Suprapubic skin (tissue), 4 donors: ENCODE measurements at places on chromosomes 4 and X. TPM values are rescaled to one million over a fixed set of nuclear protein-coding genes. Genes with fewer than 3 reads are reported as not detected.
A peak's percentile ranks its signal among the peaks of the same experiment; 100 is the strongest.

Gene CTPS2
- 10.7 TPM for total RNA-seq

Gene AP1AR
- 15.5 TPM for total RNA-seq

Gene SSX2
- not detected for total RNA-seq

Gene MYOZ2
- not detected for total RNA-seq

Gene NRK
- not detected for total RNA-seq

Gene CCDC120
- 36.6 TPM for total RNA-seq

Gene PAGE2
- not detected for total RNA-seq

GRCh38 chr4:42361456-42361855 lies 35.8 kb upstream of the SHISA3 start:
- peaks cover 4% of the 10 kb centered on the region for H3K27me3 ChIP-seq
- H3K4me3 ChIP-seq: no peak overlapping the region
- H3K36me3 ChIP-seq: no peaks in the 10 kb centered on the region
- H3K4me1 ChIP-seq: no peaks in the 10 kb centered on the region

GRCh38 chrX:63402106-63402505 lies 51.0 kb upstream of the SPIN4 start:
- DNase-seq: no peak
- no peaks in the 10 kb centered on the region for H3K27me3 ChIP-seq
- H3K4me3 ChIP-seq: no peak overlapping the region
- H3K36me3 ChIP-seq: no peaks in the 10 kb centered on the region

DNA sequence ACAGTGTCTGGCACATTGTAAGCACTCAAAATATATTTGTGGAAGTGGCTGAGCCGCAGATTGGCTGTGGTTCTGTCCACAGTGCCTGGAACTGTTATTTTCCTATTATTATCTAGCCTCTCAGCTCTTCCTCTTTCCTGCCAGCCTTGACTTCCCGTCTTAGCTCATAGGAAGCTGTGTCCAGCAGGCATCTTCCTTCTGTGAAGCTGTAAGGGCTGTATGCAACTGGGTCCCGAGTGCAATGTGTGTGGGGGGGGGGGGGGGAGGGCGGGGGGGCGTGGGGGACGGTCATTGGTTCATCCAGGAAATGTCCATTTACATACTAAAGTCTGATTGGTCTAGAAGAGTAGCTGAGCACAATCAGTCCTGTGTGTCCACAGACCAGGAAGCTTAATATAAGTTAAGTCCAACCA lies 210.7 kb downstream of the PDGFRA start:
- DNase-seq: peak; percentile 60
- no peaks in the 10 kb centered on the region for H3K36me3 ChIP-seq
- peaks cover 2% of the 10 kb centered on the region for H3K27me3 ChIP-seq
- H3K27ac ChIP-seq: peak overlapping the region; percentile 59
- peak overlapping the region; percentile 11 for H3K4me3 ChIP-seq

DNA sequence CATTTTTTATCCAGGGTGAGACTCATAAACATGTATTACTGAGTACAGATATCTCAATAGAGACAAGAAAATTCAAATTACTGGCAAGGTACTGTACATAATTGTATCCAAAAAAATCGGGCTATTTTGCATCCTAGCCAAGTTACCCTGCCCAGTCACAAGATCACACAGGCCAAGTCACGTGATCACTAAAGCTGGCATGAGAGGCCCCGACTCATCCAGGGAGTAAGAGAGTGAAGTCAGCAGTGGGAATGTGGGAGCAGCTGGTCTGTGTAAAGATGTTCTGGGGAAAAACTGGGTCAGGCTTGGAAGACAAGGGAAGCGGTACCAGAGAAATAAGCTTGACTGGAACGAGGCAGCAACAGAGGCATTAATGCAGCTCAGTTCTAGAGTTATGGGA lies 119.3 kb upstream of the STS start:
- no peak overlapping the region for H3K4me3 ChIP-seq
- H3K36me3 ChIP-seq: no peaks in the 10 kb centered on the region
- DNase-seq: no peak
- no peaks in the 10 kb centered on the region for H3K27me3 ChIP-seq

DNA sequence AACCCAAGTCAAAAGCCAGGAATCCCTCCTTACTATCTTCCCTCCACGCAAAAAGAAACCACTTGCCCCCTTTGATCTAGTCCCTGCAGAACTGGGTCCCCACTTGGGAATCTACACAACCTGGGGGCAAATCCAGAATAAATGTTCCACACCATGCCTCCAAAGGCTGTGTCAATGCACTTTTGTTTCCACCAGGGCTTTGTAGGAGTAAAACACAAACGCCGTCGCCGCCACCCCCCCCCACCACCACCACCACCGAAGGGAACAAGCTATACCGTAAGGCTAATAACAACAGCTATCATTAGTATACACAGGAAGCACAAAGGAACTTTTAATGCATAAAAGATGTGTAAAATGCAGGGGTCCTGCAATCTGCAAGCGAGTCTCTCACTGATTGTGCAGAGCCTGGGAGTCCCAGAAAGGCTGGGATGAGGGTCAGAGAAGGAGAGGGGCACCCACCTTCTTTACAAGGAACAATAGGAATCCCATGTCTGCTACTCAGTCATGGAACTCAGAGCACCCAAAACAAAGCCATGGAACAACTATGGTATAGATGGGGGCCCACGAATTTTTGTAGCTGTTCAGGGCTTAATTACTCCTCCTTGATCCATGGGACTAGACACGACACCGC lies 13.2 kb downstream of the BCOR start:
- no peaks in the 10 kb centered on the region for H3K36me3 ChIP-seq
- H3K27me3 ChIP-seq: no peaks in the 10 kb centered on the region
- peaks cover 60% of the 10 kb centered on the region for H3K4me1 ChIP-seq

GRCh38 chrX:17027931-17028330 lies 81.5 kb downstream of the REPS2 start:
- no peak overlapping the region for H3K27ac ChIP-seq
- no peaks in the 10 kb centered on the region for H3K36me3 ChIP-seq
- no peaks in the 10 kb centered on the region for H3K4me1 ChIP-seq
- no peaks in the 10 kb centered on the region for H3K27me3 ChIP-seq

DNA sequence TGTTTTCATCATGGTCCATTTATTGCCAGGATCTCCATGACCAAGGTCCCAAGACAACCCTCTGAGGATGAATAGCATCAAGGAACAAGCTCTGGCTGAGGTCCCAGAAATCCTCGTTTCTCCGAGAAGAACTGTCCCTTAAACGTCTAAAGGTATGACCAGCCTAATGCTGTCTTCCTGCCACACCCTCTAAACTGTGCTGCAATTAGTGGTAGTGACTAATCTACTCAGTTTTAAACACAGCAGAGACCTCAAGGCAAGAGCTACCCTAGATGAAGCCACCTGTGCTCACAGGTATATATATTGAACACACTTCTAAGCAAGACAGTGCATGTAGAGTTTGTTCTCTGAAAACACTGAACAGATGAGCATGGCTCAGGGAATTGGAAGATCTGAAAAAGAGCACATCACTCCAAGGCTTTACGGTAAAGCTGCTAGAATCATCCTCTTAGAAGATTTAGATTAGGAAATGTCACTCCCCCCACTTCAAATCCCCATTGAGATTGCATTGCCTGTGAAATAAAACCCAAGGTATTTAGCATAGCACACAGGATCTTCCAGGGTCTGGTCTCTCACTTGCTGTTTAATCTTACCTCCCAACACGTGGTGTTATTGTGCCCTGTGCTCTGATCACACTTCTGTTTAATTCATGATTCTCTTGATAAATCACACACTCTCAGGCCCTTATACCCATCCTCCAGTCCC lies 173.9 kb upstream of the VCX3A start:
- no peaks in the 10 kb centered on the region for H3K36me3 ChIP-seq
- no peaks in the 10 kb centered on the region for H3K4me1 ChIP-seq
- no peak for DNase-seq
- no peak overlapping the region for H3K27ac ChIP-seq

- no peaks in the 10 kb centered on the region for H3K36me3 ChIP-seq
- H3K27ac ChIP-seq: no peak overlapping the region
- H3K4me3 ChIP-seq: no peak overlapping the region
- DNase-seq: no peak
- peaks cover 7% of the 10 kb centered on the region for H3K4me1 ChIP-seq
Measured at GRCh38 chrX:39714471-39714870, 383.3 kb downstream of the BCOR start.

- no peaks in the 10 kb centered on the region for H3K27me3 ChIP-seq
- DNase-seq: no peak
- no peaks in the 10 kb centered on the region for H3K36me3 ChIP-seq
Measured at GRCh38 chr4:54727346-54727745, 69.6 kb downstream of the KIT start.

GRCh38 chrX:8906299-8906938 lies 105.2 kb upstream of the FAM9A start:
- DNase-seq: no peak
- no peak overlapping the region for H3K4me3 ChIP-seq
- H3K27me3 ChIP-seq: peaks cover 3% of the 10 kb centered on the region
- no peaks in the 10 kb centered on the region for H3K36me3 ChIP-seq

- H3K4me3 ChIP-seq: no peak overlapping the region
- H3K27ac ChIP-seq: no peak overlapping the region
- H3K36me3 ChIP-seq: no peaks in the 10 kb centered on the region
- DNase-seq: no peak
- H3K4me1 ChIP-seq: no peaks in the 10 kb centered on the region
- H3K27me3 ChIP-seq: no peaks in the 10 kb centered on the region
Measured at GRCh38 chr4:153643406-153644383, 40.4 kb upstream of the TLR2 start.

DNA sequence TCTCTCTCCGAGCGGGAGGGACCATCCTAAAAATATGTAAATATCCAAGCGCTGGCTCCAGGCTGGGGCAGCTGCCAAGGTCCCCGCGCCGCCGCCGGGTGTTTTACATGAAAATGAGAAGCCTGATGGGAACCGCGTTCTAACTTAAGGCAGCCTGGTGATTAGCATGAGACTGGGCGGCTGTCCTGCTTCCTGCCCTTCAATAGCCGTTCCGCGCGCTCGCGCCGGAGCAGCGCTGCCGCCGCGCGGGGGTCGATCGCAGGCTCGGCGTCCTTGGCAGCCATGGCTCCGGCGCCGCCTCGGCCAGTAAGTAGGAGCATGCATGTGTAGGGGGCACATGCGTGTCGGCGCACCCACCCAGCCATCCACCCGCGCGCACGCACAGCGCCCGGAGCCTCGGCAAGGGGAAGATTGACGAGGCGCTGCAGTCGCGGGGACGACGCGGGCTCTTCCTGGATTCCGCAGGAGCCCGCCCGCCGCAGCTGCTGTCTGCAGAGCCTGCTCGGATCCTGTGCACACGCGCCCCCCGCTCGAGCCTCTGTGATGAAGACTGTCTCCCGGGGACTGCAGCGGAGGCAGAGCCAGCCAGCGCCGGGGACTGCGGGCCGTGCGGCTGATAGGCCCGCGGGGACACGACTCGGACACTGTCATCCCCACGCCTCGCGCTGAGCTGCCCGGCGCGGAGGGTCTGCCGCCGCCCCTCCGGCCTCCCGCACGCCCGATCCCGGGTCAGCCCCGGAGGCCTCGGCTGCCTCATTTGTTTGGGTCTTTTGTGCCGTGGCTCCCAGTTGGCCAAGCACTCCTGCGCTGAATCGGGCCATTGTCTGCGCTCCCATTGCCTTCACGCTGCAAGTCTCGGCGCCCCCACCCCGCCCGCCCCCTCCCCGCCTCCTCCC lies 734 bp downstream of the STOX2 start:
- peak overlapping the region; percentile 73 for H3K4me3 ChIP-seq
- H3K27ac ChIP-seq: peak overlapping the region; percentile 0
- peaks cover 4% of the 10 kb centered on the region for H3K27me3 ChIP-seq
- no peaks in the 10 kb centered on the region for H3K36me3 ChIP-seq
- H3K4me1 ChIP-seq: peaks cover 26% of the 10 kb centered on the region

- H3K4me3 ChIP-seq: no peak overlapping the region
- H3K4me1 ChIP-seq: peaks cover 11% of the 10 kb centered on the region
- DNase-seq: no peak
- H3K27me3 ChIP-seq: no peaks in the 10 kb centered on the region
- no peaks in the 10 kb centered on the region for H3K36me3 ChIP-seq
Measured at GRCh38 chr4:73727685-73728084, 12.7 kb upstream of the CXCL8 start.

DNA sequence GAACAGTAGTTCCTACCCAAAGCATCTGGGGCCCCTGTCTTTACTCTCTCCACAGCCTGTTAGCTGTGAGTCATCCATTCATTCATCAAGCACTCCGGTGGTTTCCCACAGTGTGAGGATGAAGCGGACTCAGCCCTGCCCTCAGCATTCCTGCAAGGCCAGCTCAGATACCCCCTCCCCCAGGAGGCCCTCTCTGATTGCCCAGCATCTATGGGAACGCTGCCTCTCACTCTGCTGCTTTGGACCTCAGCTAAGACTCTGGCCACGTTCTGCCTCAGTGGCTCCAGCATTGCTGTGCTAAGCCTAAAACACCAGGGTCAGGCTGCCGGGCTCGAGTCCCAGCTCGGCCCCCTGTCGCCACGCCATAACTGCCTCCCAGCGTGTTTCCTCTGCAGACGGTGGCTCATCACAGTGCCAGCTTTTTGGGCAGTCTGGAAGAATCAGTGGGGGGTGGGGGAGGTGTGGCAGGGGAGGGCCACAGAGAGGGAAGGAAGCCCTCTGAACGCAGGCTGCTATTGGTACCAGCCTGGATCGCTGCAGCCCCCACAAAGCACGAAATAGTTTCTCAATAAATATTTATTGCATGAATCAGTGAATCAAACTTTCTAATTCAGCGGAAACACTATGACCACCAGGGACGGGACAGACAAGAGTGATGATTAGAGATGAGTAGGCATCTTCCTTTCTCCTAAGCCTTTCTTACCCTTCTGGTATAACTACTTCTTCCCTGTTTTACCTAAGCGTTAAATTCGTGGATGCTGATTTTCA lies 74.4 kb downstream of the SORCS2 start:
- no peak overlapping the region for H3K27ac ChIP-seq
- DNase-seq: no peak
- no peaks in the 10 kb centered on the region for H3K4me1 ChIP-seq
- no peaks in the 10 kb centered on the region for H3K36me3 ChIP-seq
- peaks cover 13% of the 10 kb centered on the region for H3K27me3 ChIP-seq

DNA sequence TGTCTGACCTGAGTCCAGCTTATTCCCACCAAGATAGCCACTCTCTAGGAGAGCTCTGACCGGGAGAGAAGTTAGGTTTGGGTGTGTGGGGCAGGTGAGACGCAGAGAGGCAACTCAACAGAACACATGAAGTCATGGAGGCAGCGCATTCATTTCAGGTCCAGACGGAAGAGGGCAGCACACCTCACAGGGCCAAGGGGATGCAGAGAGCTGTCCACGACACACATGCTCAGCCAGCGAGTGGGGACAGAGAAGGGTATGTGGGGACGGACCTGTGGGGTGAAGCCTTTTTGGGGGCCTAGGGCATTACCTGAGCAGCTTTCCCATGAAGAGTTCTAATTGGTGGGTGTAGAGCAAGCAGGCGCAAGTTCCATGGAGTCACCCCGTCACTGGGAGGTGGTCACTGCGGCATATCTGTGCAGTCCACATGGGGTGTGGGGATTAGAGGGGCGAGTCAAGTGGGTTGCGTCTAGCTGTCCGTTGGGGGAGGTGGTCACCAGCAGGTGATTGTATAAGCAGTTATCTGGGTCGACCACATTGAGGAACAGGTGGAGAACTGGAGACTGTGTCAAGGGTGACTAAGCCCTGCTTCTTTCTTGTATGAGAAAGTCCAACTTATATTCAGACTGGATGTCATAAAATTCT lies 24.3 kb upstream of the UXT start:
- H3K27ac ChIP-seq: no peak overlapping the region
- DNase-seq: no peak
- no peaks in the 10 kb centered on the region for H3K27me3 ChIP-seq
- H3K4me1 ChIP-seq: no peaks in the 10 kb centered on the region
- H3K4me3 ChIP-seq: no peak overlapping the region

GRCh38 chr4:174358410-174358809 lies 74.7 kb downstream of the CEP44 start:
- no peak for DNase-seq
- H3K27me3 ChIP-seq: no peaks in the 10 kb centered on the region
- H3K36me3 ChIP-seq: no peaks in the 10 kb centered on the region

- no peaks in the 10 kb centered on the region for H3K36me3 ChIP-seq
- DNase-seq: no peak
- H3K27me3 ChIP-seq: no peaks in the 10 kb centered on the region
- H3K4me3 ChIP-seq: no peak overlapping the region
Measured at GRCh38 chr4:75004755-75005668, 72.1 kb downstream of the PARM1 start.
